ENCODE measurements at places on chromosomes 13 and 19.

- DNase-seq, result no peak
Measured at GRCh38 chr19:49344505-49345423, 9.6 kb downstream of the CD37 start.

DNA sequence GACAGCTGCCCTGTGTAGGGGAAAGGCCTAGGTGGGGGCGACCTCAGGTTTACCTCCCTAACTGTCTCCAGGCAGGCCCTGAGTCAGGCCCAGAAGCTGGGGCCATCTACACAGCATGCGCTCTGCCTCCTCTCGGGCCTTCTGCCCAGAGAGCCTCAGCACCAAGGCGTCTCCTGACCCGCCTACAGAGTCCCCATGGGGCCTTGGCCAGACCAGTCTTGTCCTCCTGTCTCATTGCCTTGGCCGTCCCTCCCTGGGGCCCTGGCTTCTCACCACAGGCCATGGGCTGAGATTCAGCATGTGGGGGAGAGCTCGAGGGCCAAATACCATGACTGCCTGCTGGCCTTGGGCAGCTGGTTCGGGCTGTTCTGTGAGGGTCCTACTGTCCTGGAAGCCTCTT is 59.0 kb downstream of the SMARCA4 start:
- DNase-seq, result no peak

- DNase-seq, result no peak
Measured at GRCh38 chr19:33212436-33213172, 13.0 kb downstream of the SLC7A10 start.

DNA sequence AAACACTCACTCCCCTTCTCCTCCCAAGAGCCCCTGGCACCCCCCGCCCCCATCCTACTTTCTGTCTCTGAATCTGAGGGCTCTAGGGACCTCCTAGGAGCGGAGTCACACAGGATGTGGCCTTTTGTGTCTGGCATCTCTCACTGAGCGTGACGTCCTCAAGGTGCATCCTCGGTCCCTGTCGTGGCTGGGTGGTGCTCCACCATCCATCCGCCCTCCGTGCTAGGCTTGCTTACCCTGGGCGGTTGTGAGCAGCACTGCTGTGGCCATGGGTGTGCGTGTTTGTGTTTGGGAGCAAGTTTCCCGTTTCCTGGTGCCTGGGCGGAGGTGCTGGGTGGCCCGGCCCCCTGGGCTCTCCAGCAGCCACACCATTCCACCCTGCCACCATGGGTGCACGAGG is 12.2 kb downstream of the PLEKHJ1 start:
- DNase-seq, result no peak

GRCh38 chr13:99041788-99042187 is 63.9 kb upstream of the DOCK9 start:
- DNase-seq, result no peak

DNA sequence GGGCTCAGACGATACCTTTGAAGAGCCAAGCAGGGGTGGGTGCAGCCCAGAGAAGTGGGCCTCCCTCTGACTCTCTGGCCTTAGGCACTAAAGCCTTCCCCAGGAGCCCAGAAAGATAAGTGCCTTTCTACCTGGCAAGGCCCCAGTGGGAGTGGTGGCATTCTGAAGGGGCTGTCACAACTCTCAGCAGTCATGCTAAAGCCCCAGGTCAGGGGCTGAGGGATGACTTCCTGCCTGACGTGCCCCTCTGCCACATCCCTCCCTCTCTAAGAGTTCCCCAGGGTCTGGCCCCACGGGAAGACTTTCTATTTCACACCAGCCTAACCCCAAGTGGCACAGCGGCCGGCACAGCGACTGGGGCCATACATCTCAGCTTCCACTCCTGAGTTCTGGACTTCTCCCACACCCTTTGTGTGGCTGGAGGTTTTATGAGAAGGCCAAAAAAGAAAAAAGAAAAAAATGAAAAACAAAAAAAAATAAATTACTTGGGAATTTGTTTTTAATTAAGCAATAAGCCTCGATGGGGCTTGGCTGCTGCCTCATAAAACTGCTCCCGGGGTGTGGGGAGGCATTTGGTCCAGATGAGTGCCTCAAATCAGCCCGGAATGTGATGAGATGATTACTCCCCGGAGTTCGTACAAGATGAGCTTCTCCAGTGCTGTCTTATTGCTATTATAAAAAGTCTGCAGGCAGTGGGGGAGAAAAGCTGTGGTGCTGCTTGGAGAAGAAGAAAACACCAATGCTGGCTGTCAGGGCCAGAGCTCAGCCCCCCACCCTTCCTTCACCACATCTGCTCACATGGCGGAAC is 28.5 kb upstream of the PLEKHF1 start:
- no peak for DNase-seq

DNA sequence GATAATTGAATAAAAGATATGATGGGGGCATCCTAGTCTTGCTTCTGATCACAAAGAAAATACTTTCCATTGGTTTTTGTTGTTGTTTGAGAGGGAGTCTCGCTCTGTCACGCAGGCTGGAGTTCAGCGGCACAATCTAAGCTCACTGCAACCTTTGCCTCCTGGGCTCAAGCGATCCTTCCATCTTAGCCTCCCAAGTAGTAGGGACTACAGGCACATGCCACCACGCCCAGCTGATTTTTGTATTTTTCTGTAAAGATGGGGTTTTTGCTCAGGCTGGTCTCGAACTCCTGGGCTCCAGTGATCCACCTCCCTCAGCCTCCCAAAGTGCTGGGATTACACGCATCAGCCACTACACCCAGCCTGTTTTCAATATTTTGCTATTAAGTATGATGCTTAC is 17.1 kb upstream of the PSMC4 start:
- no peak for DNase-seq

DNA sequence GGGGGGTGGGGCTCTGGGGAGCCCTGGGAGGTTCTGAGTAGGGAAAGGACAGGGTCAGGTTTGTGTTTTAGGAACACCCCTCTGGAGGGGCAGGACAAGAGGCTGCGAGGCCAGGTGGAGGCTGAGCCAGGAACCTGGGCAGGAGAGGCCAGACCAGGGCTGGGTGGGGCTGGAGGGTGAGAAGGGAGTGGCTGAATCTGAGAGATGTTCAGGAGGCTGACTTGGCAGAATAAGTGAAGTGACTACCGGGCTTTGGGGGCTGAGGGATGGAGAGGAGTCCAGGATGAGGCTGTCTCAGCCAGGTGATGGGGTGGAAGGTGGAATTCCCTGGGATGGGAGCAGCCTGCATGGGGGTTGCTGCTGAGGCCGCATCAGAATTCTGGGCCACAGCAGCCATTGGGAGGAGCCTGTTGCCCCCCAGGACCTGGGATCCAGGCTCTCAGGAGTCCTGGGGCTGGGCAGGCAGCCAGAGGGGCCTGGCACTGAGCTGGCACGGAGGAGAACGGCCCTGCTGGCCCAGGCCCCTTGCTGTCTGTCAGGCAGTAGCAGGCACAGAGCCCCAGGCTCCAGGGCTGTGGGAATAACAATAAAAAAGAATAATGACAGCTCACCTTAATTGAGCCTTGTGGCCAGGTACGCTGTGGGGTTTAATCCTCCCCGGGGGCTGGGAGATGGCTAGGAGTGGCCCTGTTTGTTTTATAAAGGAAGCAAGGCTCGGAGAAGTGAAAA is 3.3 kb downstream of the PPP5C start:
- DNase-seq, result no peak
